GM18507 (cell line): ENCODE measurements at places on chromosomes 6 and 20.

- no peak for DNase-seq
Observed at GRCh38 chr6:69935079-69935478, 68.7 kb downstream of the COL19A1 start.

DNA sequence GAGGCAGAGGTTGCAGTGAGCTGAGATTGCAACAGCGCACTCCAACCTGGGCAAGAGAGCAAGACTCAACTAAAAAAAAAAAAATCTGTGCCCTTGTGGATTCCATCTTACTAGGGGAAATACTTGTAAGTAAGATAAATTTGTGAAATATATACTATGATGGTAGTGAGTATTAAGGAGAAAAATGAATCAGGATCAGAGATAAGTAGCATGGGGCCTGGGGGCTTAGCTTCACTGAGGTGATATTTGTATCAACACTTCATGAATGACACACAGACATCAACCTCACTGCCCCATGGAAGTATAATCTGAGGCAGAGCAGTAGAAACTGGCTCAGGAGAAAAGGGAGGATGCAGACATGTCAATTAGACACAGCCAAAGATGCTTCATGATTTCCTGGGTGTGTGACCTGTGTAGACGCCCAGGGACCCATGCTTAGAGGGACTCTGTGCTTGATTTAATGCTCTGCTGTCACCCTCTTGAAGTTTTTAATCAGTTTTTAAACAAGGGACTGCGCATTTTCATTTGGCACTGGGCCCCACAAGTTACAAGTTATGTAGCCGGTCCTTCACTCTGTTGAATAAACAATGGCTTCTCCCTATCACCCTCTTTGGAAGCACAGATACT, 41.9 kb downstream of the PCNA start:
- no peak for DNase-seq

GRCh38 chr6:117409420-117409819, 16.3 kb downstream of the ROS1 start:
- DNase-seq, result no peak

DNA sequence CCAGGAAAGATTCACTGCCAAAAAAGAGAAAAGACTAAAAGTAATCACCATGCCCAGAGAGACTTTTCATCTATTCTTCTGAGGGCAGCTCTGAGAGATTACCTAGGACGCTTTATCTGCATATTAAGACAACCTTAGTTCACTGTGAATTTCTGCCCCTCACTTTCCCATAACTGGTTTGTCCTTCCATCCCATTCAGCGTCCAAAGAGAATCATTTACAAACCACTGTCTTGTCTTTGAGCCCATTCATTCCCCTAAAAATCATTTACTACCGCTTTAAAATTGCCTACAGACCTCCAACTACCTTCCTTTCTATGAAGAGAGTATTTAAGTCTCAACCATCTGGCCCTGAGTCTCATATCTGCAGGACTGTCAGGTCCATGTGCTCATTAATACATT, 149.0 kb downstream of the PDSS2 start:
- DNase-seq, result no peak

- DNase-seq, result no peak
Observed at GRCh38 chr6:111070105-111071005, 16.9 kb upstream of the SLC16A10 start.

- no peak for DNase-seq
Observed at GRCh38 chr6:122400121-122400450, 634 bp downstream of the HSF2 start.

DNA sequence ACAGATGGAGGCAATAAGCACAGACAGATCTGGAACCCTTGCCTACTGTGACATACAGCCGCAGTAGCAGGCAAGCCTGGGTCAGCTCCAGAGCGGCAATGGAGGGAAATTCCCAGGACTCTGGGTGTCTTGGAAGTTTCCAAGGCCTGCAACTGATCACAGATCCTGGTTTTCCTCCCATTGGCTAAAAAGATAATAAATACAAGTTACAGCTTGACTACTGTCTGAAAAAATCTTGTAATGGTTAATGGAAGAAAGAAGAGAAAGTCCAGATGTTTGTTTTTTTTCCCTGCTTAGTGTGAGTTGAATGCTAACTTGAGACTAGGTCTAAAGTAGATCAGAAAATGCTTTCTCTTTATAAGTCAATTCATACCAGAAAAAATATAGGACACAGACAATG, 307.6 kb downstream of the ALDH8A1 start:
- DNase-seq, result no peak

GRCh38 chr20:10357061-10357708, 76.8 kb downstream of the MKKS start:
- no peak for DNase-seq

DNA sequence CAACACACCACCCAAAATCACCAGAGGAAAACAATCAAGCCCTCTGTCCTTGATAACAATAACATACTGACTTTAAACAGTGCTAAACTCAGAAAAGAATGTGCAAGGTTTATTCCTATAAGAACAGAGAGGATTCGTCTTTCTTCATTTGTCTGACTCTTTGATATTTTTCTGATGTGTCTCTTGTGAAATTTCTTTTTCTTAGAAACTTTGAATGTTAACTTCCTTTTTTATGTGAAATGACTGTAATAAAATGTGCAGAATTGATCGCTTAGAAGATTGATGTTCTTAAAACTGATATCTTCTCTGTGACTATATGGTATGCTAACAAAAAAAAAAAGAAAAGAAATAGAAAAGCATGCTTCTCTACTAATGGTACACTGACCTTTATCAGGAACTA, 947.4 kb upstream of the CITED2 start:
- no peak for DNase-seq

GRCh38 chr6:4612636-4613171, 163.5 kb upstream of the CDYL start:
- no peak for DNase-seq
